ENCODE measurements at places on chromosomes 4 and X. TPM values are rescaled to one million over a fixed set of nuclear protein-coding genes. Genes with fewer than 3 reads are reported as not detected.

Gene SSX2
- total RNA-seq, result not detected

Gene TMPRSS11A
- total RNA-seq, result not detected

Gene GLRA3
- not detected for total RNA-seq

Gene SYTL5
- total RNA-seq, result 0.36 TPM

Gene PLS3
- total RNA-seq, result 205 TPM

Gene TLR3
- 25.3 TPM for total RNA-seq

All from melanocyte of skin (primary cell).